EH (cell line): ENCODE measurements at places on chromosomes 5 and 9.

GRCh38 chr9:32300373-32300772 is 84.1 kb upstream of the ACO1 start:
- no peak for DNase-seq

GRCh38 chr5:159340511-159340910 is 10.2 kb upstream of the IL12B start:
- no peak for DNase-seq

DNA sequence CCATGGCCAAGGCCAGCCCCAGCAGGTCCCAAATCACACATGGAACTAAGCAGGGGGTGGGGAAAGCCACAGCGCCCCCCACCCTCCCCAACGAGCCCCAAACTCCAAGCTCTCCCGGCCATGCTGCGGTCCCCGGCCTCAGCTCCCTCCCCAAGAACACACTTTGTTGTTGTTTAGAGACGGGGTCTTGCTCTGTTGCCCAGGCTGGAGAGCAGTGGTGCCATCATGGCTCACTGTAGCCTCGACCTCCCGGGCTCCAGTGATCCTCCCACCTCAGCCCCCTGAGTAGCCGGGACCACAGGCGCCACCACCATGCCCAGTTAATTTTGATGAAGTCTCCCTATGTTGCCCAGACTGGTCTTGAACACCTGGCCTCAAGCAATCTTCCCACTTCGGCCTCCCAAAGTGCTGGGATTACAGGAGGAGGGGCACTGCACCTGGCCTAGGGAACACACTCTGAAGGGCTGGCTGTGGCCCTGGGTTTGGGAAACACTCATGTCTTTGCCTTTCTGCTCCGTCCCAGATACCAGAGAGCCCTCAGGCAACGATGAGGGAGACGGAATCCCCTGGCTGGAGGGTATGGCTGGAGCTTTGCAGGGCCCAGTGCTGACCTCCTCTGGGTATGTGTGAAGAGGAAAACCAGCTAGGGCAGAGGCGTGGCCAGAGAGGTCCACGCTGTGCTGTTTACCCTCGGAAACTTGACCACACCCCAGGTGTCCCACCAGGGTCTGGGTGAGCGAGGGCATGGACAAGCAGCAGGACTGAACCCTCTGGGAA is 53.2 kb upstream of the UBAC1 start:
- no peak for DNase-seq

DNA sequence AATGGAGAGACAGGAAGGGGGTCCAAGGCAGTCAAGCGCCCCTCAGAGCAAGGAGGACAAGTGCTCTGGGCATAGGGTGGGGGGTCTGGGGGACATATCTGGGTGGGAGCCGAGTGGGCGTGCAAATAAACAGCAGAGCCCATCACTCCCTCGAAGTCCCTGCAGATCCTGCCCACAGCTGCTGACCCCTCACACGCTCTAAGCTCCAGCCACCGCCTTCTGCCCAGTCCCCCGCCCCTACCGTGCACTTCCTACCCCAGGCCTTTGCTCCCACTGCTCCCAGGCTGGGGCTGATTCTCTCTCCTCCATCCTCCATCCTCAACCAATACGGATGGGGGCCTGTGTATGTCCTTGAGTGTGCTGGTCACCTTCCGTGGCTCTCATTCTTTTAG is 16.9 kb upstream of the ALDH1B1 start:
- DNase-seq, result no peak
